ENCODE measurements at places on chromosomes 1 and 21.

- DNase-seq: peak; percentile 79
Observed at GRCh38 chr21:35294231-35294898, 245.3 kb upstream of the RUNX1 start.

DNA sequence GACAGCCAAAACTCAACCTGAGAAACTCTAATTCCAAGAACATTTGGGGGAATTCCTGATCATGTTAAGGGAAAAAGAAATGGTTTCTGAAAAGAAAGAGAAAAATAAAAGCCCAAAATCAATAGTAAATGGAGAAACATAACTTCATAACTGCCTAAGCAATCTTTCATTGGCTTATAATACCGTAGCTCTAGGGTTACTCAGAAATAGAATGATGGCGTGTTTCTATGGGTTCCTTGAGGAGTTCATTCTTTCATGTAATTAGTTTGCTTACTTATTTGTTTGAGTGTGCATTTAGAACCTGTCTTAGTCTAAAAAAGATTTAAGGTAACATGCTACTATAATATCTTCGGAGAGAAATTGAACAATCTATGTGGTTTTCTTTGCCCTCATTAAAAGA is 37.5 kb upstream of the FBXO28 start:
- DNase-seq: no peak

DNA sequence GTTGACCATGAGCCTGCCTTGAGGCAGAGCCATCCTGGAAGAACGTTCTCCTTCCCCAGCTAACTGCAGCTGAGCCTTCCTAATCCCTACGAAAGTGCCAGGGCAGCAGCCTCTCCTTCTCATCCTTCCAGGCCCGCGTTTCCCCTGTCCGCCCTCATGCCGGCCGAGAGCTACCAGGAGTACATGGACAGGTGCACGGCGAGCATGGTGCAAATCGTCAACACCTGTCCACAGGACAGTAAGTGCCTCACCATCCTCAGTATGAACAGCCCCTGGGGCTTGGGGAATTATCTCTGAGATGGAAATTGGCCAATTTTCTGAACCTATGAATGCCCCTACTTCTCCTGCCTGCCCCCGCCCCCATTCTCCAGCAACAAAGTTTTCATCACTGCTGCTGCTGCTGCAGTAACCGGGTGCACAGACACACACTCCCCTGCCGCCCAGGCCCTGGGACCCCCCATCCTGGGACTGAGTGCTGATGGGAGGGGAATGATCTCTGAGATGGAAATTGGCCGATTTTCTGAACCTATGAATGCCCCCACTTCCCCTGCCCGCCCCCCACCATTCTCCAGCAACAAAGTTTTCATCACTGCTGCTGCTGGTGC is 39.6 kb downstream of the UBASH3A start:
- no peak for DNase-seq

DNA sequence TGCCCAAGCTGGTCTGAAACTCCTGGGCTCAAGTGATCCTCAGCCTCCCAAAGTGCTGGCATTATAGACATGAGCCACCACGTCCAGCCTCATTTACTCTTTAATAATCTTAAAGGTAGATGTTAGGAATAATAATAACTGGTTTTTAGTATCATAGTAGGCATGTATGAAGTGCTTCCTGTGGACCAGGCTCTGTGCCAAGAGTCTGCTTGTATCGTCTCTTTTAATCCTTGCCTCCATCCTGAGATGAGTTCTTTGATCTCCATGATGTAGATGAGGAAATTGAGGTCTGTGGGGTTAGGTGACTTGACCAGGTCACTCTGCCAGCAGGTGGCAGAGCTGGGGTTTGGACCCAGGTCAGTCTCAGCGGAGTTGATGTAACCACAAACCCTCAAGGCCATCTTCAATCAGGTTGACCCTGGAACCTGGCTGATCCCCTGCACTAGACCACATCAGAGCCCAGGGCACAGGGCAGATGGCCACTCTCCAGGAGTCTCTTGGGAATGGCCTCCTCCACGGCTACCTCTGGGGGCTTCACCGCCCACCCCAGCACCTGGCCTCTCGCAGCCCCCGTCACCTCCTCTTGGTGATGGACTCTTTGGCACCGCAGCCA is 11.3 kb downstream of the EFHD2 start:
- DNase-seq: no peak

DNA sequence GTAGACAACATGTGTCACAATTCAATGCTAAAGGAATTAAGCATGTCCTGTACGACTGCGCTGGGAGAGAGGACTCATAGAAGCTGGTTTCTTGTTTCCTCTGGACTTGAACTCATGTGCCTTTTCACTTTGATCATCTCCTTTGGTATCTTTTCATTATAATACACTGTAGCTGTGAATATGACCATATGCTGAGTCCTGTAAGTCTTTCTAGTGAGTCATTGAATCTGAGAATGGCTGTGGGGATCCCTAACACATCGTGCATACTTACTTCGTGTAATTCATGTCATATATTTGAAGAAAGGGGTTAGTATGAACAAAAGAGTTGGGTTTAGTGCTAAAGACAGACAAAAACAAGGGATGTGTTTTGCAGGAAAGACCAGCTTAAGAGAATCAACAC is 148.1 kb upstream of the RUNX1 start:
- no peak for DNase-seq

DNA sequence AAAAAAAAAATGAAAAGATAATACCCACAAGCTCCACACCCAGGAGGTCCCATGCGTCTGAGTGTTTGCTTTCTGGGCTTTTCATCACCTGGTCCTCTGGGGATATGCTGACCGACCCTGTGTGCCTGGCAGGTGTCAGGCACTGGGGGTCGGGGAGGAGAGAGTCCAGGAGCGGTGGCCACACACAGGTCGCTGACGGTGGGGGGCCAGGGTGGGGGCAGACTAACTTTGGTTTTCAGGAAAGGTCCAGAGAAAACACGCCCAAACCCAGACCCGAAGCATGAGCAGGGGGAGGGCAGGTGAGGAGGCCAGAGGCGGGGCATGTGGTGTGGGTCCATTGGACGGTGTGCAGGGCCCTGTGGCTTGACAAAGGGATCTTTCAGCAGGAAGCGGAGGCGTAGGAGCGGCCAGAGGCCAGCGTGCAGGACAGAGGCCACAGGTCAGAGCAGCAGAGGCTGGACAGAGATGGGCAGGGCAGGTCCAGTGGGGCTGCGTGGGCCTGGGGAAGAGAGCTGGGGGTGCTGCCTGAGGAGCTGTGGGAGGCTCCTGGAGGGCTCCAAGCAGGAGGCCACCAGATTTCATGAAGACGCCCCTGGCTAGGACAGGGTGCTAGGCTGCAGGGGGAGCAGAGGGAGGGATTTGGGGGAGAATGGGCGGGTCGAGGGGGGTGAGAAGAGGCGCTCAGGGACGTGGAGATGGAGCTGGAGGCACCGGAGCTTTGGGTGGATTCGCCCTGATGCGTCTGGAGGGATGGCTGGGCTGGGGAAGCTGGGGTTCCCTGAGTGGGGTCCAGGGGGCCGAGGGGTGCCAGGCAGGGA is 15.8 kb downstream of the RNF223 start:
- DNase-seq: no peak

DNA sequence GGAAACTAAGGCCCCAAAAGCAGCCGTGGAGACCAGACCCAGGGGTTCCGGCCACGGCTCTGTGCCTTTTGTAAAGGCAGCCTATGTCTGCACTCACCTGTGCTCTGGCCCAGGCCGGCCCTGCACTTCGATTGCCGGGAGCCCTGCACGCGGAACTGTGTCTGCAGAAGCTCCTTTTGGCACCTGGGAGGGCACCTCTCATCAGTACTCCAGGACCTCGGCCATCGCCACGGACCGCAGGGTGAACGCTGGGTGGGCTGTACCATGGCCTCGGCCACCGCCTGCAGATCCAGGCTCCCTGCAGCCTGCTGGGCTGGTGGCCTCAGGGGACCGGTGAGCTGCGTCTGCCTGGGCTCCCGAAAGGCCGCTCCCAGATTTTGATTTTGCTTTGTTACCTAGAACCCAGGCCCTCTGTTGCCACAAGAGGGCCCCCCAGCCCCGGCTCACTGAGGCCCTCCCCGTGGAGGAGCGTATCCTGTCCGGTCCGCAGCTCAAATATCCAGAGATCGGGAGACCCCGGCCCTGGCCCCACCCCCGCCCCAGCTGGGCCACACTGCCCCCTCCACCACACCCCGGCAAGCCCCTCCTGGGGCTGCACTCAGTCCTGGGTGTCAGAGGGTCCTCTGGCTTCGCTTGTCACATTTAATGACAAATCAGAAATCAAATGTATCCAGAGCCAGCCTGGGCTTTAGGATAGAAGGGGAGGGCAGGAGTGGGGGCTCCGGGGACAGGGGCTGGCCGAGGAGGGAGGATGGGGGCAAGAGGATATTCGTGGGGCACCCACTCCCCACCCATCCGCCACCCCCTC is 60.2 kb upstream of the PDE9A start:
- peak; percentile 84 for DNase-seq

DNA sequence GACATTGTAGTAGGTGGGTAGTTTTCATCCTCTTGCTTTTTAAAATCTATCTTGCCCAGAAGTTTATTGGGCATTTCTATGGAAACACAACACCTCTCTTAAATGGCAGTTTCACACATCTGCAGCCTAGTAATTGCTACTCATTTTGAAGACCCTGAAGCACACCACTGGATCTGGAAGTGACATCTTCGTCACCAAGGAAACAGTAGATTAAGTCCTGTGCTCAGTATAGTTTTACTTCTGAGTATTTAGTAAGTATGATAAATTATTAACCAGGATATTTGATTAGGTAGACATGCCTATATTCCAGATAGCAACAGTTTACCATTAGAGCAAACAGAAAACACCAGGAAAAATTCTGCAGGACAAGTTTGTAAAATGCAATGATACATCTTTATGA is 48.7 kb downstream of the UCK2 start:
- no peak for DNase-seq

DNA sequence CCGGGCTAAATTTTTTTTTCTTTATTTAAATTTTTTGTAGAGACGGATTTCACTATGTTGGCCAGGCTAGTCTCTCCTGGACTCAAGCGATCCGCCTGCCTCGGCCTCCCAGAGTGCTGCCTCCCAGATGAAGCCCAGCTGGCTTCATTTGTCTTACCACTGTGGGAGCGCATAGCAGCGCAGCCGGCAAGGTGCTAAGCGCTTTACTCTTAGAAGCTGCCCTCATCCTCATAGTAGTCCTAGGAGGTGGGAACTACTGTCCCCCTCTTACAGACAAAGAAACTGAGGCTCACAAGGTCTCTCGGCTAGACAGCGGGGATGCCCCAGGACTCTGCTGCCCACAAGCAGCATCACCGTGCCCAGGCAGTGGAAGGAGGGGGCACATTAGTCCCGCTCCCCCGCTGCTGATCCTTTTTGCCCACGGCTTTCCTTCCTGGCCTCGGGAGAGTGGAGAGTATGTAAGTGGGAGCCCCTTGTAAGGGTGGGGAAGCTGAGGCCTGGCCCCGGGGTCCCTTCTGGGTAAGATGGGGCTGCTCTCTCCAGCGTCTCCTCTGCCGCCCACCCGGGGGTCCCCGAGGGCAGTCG is 726 bp downstream of the TMEM54 start:
- no peak for DNase-seq

GRCh38 chr1:162020150-162020549 is 3.5 kb downstream of the OLFML2B start:
- DNase-seq: no peak

GRCh38 chr1:65011983-65012382 is 45.6 kb upstream of the JAK1 start:
- DNase-seq: no peak

DNA sequence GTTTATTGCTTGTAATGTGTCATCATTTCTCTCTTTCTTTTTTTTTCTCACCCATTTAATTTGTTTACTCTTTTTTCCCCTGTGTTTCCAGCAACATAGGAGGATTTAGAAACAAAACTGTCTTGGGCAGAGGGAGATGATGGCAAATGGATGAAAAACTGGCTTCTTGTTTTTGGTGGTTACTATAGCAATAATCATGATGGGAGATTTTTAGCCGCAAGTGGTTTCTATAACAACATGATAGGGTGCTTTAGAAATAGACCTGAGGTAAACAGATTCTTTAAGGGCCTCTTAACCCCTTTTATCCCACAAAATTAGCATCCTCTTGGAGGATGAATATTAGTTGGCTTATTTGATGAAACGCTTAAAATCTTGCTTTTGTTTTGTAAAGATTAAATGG is 51.6 kb downstream of the CRB1 start:
- DNase-seq: no peak
